SK-N-DZ (cell line): ENCODE measurements at places on chromosomes 6 and 20.

DNA sequence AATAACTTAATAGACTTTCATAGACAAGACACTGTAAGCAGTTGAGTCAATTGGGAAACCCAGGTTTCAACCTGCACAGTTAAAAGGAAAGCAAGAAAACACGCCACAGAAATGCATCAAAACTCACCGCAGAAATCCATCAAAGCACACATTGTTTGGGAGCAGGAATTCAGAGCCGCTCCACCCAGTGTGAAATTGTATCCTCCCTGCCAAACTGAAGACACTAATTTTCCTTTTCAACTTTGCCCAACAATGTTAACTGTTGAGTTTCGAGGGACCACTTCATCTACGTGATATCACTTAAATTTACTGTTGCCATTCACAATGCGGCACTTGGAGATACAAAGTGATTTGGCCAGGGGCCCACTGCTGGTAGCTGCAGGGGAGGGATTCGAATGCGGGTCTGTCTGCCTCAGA is 92.7 kb downstream of the DACT2 start:
- DNase-seq = no peak

DNA sequence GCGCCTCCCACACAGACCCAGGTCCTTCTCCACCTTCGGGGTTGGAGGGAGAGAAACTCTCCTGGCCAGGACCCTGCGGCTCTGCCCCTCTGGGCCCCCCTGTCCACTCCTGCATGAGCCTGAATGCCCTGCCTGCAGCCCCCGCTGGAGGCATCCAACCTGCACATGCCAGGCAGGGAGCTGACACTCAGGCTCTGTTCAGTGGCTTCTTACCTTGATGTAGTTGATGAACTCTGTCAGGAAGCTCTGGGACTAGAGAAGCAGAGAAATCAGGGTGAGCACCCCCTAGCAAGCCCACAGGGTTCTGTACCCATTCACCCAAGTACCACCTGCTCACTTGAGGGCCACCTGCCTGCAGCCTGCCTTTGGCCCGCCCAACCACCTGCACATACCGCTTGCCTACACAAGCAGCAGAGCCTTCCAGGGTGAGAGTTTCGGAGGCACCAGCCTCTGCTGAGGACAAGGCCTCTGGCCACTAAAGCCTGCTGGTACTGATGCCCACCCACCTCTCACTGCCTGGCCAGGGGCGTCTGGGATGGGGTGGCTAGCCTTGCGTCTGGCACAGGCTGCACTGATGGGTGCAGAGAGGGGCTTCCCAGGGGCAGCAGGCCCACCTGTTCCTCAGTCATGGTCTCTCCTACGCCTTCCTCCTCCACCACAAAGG is 9.7 kb downstream of the DDRGK1 start:
- no peak for DNase-seq

DNA sequence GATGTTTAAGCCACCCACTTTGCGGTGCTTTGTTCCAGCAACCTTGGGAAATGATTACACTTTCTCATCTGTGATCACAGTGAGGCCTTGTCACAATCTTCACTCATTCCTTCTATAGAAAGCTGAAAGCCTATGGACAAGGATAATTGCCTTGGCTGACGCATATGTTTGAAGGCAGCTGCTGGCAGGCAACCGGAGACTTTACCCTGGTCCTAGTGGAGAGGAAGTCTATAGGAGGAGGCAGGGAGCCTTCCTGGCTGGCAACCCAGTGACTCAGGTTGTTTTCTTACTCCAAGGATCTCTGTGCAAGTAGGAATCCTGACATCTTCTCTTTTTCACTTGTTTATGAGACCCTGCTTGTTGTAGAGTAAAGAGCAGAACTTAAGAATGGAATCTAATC is 34.1 kb upstream of the ESR1 start:
- no peak for DNase-seq

DNA sequence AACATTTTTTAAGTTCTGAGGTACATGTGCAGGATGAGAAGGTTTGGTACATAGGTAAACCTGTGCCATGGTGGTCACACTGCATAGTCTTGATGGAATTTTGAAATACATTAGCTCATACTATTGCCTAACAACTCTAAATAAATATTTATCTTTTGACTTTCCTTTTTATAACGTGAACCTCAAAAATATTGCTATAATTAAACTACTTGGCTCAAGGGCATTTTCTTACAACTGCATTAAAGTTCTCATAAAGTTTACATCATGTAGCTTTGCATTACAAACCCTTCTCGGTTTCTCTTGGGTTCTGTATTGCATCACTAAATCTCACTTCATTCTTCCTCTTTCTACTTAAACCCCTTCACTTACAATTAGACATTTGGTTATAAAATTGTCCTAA is 636.0 kb upstream of the PTCHD4 start:
- DNase-seq = no peak

- DNase-seq = peak; percentile 59
Measured at GRCh38 chr6:16712255-16712930, 48.9 kb downstream of the ATXN1 start.

GRCh38 chr6:127816643-127817042 is 84.2 kb downstream of the THEMIS start:
- no peak for DNase-seq
